ENCODE measurements at places on chromosomes 12 and 14. TPM values are rescaled to one million over a fixed set of nuclear protein-coding genes. Genes with fewer than 3 reads are reported as not detected.

The ACVRL1 gene
- not detected for total RNA-seq

The STAC3 gene
- total RNA-seq: 6.1 TPM

The AICDA gene
- total RNA-seq: not detected

The RNASE7 gene
- total RNA-seq: not detected

DNA sequence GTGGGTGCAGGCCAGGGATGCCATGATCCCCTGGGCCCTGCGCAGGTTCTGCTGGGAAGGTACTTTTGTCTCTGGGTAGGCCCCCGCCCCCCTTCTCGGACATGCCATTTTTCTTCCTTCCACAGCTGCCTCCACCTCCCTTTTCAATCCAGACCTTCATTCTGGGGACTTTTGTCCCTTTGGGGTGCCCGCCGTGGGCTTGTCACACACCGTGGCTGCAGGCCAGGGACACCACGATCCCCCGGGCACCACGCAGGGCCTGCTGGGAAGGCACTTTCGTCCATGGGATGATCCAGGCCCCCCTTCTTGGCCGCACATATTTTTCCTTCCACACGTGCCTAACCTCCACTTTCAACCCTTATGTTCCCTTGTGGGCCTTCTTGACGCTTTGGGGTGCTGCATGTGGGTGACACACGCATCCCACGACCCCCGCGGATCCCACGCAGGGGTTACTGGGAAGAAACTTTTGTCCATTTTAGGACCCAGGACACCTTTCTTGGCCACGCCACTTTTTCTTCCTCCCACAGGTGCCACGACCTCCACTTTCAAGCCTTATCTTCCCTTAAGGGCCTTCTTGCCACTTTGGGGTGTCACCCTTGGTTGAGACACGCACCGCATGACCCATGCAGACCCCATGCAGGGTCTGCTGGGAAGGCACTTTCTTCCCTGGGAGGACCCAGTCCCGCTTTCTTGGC lies 272.5 kb downstream of the ALG10 start:
- no peak overlapping the region for H3K27ac ChIP-seq
- no peak for DNase-seq
- no peaks in the 10 kb centered on the region for H3K4me1 ChIP-seq
- H3K27me3 ChIP-seq: no peaks in the 10 kb centered on the region

DNA sequence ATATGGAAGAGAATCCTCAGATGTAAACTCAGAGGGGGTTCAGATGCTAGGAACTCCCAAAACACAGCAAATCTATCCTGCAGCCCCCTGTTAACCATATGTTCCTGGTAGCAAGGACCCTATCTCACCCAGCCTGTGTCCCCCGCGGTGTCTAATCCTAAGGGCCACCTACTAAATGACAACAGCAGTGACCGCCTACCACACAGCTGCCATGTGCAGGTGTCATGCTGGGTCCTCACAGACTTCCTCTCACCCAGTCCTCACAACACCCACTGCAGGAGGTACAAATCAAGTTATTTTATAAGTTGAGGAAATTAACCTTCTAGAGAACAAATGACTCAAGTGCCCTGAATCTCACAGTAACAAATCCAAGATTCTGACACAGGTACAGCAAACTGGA lies 73.9 kb downstream of the ITPK1 start:
- no peak overlapping the region for H3K27ac ChIP-seq
- H3K36me3 ChIP-seq: no peaks in the 10 kb centered on the region
- H3K4me3 ChIP-seq: no peak overlapping the region
- peaks cover 19% of the 10 kb centered on the region for H3K4me1 ChIP-seq
- DNase-seq: no peak

DNA sequence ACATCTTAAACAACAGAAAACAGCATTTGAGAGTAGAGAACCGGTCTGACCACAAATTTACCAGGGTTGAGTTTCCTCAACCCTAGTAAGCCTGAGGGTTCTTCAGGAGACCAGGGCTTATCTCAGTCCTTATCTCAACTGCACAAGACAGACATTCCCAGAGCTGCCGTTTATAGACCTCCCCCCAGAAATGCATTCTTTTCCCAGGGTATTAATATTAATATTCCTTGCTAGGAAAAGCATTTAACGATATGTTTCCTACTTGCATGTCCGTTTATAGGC lies 12.3 kb downstream of the TMEM117 start:
- peaks cover 32% of the 10 kb centered on the region for H3K36me3 ChIP-seq
- DNase-seq: no peak
- H3K27ac ChIP-seq: no peak overlapping the region
- peaks cover 2% of the 10 kb centered on the region for H3K4me1 ChIP-seq
- no peaks in the 10 kb centered on the region for H3K27me3 ChIP-seq

GRCh38 chr12:70042675-70043074 lies 200.6 kb upstream of the CNOT2 start:
- peaks cover 9% of the 10 kb centered on the region for H3K4me1 ChIP-seq
- no peak overlapping the region for H3K4me3 ChIP-seq
- H3K36me3 ChIP-seq: no peaks in the 10 kb centered on the region
- no peaks in the 10 kb centered on the region for H3K27me3 ChIP-seq

- no peak overlapping the region for H3K27ac ChIP-seq
- H3K36me3 ChIP-seq: no peaks in the 10 kb centered on the region
- H3K4me1 ChIP-seq: no peaks in the 10 kb centered on the region
- H3K4me3 ChIP-seq: no peak overlapping the region
- H3K27me3 ChIP-seq: no peaks in the 10 kb centered on the region
- no peak for DNase-seq
These were observed 71.3 kb downstream of the DUSP6 start for GRCh38 chr12:89280833-89281538.

DNA sequence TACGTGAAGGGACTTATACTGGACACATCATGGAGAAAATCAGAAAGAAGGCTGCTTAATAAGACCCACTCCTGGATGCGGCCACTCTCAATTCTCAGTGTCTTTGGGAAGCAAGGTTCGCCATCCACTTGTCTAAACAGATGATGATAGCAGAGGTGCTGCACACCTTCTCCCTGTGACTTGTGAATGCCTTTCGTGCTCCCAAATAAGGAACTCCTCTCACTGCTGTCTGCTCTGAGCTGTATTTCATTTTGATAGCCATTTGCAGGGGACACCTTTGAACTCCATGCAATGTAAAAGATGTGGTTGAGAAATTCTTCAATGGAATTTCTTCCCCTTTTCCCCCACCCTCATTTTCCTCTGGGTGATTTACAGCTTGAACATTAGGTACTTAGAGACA lies 11.6 kb downstream of the RMST start:
- H3K4me1 ChIP-seq: peaks cover 9% of the 10 kb centered on the region
- H3K4me3 ChIP-seq: no peak overlapping the region
- H3K27ac ChIP-seq: no peak overlapping the region
- H3K27me3 ChIP-seq: no peaks in the 10 kb centered on the region
- H3K36me3 ChIP-seq: no peaks in the 10 kb centered on the region

GRCh38 chr14:90495357-90496276 lies 98.8 kb downstream of the CALM1 start:
- no peaks in the 10 kb centered on the region for H3K27me3 ChIP-seq
- no peak overlapping the region for H3K27ac ChIP-seq
- no peaks in the 10 kb centered on the region for H3K36me3 ChIP-seq
- DNase-seq: peak; percentile 73

- H3K4me3 ChIP-seq: no peak overlapping the region
- H3K27me3 ChIP-seq: peaks cover 4% of the 10 kb centered on the region
- no peak for DNase-seq
- peak overlapping the region; percentile 23 for H3K27ac ChIP-seq
- H3K36me3 ChIP-seq: peaks cover 3% of the 10 kb centered on the region
- peaks cover 7% of the 10 kb centered on the region for H3K4me1 ChIP-seq
These were observed 205.1 kb downstream of the PTPRO start for GRCh38 chr12:15527201-15528080.

DNA sequence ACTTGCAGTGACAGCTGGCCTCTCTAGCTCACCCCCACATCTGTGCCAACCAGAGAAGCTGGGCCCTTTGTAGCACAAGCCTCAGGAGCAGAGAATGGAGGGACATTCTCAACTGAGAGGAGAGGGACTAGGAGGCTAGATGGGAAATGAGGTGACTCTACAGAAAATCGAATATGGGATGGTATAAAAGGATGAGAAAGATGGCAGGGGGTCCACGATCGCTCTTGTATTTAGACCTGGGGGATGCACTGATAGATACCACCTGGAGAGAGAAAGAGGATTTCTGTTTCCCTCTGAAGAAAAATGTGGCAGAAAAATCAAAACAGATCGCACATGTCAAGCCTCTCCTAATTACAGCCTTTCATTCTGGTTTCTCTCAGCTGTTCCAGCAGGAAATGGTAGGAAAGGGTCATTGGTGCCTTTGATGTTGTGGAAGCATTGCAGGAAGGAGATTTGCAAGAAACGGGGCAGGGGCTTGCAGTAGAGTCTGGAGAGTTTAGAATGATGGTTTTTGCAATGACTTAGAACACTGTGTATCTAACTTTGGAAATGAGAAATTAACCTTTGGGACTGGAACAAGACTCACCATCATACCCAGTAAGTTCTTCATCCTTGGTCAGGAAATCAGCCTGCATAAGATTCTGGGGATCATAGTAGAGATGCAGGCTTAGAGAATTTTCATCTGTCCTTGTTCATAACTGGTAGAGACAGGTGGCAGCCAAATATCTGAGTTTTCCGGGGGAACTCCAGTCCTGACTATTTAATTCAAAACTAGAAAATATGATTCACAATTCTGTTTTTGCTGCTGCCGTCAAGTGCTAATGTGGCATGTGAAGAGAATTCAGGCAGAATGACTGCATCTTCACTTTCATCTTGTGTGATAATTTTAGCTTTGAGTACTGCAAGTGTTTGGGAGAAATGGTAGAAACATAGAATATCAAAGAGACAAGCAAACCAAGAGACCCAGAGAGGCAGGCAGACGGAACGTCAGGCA lies 98.8 kb downstream of the DAD1 start:
- peaks cover 38% of the 10 kb centered on the region for H3K4me1 ChIP-seq
- no peak overlapping the region for H3K27ac ChIP-seq
- H3K36me3 ChIP-seq: no peaks in the 10 kb centered on the region
- no peak for DNase-seq

Data from progenitor cell of endocrine pancreas (in vitro differentiated cells).